Fibroblast of skin of right biceps (primary cell): ENCODE measurements at places on chromosomes 7 and 10.

DNA sequence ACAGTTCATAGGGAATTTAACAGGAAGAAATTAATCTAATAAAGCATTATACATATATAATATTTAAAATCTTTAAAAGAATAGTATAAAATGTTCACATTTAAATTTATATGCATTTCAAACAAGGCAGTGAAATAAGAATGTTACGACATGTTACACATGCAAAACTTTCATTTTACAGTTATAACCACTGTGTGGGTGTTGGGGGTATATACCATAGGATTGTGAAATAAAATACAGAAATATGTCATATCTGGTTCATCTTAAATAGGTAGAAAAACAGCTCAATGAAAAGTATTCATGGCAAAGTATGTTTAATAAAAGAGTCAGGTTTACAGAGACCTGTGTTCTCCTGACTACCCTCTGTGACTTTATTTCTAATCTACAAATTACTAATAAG is 45.6 kb downstream of the CHCHD3 start:
- DNase-seq, result no peak

DNA sequence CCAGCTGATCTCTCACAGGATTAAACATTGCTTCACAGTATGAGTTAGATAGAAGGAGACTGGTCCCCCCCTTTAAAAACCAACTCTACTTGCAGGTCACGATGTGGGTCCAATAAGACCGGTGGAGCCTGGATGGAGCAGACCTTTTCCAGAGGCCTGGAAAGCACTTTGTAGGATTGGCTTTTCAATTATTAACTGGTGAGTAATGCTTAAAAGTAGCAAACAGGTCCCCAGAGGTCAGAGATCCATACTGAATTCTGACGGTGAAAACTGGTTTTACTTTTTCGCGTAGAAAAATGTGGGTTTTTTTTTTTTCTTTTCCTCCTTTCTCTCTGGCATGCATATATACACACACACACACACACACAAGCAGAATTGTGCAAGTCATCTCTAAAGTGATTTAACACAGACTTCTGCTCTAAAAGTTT is 74.9 kb upstream of the OGDHL start:
- DNase-seq, result peak; percentile 5

DNA sequence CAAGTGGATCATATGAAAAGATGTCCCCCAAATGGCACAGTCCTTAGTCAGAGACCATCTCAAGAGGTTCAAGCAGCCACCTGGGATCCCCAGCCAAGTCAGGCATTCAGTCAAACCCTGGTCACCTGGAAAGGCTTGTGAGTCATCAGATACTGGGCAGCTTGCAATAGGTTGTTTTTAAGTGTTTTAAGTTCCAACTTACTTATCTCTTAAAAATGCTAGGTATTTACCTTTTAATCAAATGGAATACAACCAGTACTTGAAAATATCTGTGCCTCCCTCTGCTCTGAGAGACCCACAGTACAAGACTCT is 262.2 kb downstream of the WDR11 start:
- no peak for DNase-seq

GRCh38 chr7:51220226-51220625 is 96.4 kb downstream of the COBL start:
- DNase-seq, result no peak

- DNase-seq, result no peak
Observed at GRCh38 chr7:144459635-144460034, 56.1 kb upstream of the NOBOX start.

DNA sequence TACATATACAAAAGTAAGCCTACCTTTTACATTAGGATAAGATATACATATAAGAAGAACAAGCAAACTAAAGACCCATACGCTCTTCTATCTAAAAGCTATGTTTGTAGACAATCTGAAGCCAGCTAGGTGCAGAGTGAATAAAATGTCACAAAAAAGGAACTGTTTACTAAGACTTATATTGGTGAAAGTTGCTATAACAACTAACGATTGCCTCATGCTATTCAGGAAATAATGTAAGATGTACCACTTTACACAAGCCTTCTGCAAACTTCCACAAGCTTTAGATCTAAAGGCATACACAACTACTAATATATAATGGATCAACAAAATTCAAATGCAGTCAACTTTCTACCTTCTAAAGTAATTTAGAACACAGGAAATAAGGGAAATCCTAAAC is 175.1 kb downstream of the SRPK2 start:
- DNase-seq, result no peak

DNA sequence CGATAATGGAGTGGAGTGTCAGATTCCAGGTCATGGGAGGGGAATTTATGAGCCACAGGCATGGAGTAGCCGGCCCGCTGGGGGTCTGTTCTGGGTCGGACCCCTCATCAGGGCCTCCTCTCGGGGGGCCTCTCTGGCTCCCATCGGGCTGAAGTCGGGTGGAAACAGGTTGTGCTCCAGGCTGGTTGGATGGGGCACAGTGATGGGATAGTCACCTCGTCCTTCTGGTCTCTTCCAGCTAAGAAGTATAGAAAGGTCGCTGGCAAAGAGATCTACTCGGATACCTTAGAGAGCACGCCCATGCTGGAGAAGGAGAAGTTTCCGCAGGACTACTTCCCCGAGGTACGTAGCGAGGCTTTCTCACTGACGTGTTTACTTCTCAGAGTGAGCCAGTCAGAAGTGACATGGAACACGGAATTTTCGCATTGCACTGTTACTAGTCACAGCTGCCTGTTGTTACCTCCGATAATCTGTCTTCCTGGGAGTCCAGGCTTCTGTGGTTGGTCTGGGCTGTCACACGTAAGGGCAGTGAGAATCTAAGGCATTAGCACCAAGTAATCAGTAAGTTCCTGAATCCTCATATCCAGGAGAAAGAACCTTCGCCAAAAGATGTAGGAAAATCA is 88.3 kb downstream of the NKX6-2 start:
- no peak for DNase-seq

GRCh38 chr7:39948375-39948955 is 1.6 kb upstream of the CDK13 start:
- DNase-seq, result no peak

DNA sequence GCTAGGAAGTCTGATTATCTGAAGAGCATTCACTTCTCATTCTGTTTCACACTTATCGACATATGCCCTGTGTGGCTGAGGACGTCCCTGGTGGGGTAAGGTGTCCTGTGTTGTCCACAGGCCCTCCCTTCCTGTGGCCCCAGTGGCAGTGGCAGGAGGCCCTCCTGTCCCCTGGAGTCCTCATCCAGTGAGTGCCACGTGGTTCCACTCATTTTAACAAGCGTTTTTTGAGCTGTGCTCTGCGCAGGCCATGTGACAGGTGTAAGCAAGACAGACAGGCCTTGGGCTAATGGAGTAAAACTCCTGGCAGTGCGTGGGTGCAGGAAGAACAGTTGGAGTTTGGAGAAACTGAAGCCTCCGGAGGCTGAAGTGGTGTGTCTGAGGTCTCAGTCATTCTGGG is 39.3 kb upstream of the PPIF start:
- no peak for DNase-seq

- DNase-seq, result peak; percentile 34
Observed at GRCh38 chr10:126422567-126422966, 34.3 kb upstream of the ADAM12 start.

DNA sequence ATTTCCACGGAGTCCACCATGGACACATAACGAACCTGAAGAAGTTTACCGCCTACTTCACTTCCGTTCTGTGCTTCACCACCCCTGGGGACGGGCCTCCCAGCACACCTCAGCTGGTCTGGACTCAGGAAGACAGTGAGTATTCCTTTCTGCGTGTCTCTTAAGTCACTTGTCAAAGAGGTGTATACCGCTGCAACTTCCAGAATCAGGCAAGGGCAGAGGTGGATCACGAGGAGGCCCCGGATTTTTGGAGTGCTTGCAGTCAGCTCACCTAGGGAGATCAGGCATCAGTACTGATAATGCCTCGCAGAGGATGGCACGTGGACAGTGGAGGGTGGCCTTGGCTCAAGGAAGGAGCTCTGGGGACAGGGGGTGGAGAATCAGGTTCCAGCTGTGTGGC is 630.4 kb upstream of the FOXK1 start:
- no peak for DNase-seq

- DNase-seq, result peak; percentile 68
Observed at GRCh38 chr10:88154596-88155250, 291.3 kb downstream of the PTEN start.

DNA sequence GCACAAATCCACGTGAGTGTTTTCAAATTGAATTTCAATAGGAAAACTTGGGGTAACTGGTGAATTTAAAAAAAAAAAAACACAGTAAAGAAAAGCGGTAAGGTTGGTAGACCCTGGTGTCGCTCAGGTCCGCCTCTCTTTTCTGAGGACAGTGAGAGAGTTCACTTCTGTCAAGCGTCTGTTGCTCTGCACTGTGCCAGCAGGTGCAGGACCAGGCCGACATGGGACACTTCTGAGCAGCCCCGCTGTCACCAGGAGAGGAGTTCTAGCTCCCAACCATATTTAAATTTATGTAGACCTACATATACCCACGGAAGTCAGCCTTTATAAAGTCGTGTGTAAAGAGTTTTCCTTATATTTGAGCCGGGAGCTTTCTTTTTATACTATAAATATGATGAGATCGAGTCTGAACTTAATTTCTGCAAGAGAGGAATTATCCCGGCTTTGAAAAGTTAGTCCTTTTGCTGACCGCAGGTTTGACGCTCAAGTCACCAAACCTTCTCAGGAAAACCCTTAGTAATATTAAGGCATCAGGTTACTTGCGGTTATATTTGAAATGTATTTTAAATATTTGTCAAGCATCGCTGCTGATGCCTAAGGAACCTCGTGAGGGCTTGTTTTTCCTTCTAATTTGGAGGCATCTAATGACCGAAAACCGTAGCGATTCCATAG is 531 bp downstream of the IKZF1 start:
- DNase-seq, result no peak

GRCh38 chr10:3559527-3559926 is 225.5 kb downstream of the KLF6 start:
- DNase-seq, result no peak

DNA sequence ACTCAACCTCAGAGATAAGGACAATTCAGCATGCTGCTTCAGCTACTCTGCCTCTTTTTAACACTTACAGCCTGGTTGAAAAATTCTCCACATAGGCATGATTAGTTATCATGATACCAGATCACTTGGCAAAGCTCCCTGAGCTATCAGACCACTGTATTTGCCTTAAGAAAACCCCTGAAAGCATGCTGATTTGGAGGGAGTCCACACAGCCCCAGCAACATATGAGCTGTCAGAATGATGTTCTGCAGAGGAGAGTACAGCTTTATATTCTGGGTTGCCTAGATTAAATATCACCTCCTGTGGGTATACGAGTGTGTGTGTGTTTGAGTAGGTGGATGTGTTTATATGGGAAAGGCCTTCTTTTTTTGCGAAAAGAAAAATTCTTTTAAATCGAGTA is 170.2 kb upstream of the CHRM2 start:
- no peak for DNase-seq

DNA sequence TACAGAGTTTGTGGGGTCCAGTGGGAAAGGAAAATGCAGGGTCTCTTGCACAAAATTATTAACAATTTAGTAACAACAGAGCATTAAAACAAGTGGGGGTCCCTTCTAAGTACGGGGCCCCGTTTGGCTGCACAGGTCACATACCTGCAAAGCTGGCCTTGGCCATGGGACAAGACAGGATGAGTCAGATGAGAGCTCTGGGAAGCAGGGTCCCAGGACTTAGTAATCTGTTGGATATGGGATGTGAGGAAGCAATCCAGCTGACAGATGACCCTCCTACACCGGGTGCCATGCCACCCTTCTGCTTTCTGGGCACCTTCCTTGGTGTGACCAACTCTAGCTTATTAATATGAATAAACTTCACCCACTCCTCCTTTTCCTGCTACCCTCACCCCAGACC is 3.2 kb upstream of the DUSP5 start:
- DNase-seq, result no peak
